ENCODE measurements at places on chromosomes 6 and 20.

DNA sequence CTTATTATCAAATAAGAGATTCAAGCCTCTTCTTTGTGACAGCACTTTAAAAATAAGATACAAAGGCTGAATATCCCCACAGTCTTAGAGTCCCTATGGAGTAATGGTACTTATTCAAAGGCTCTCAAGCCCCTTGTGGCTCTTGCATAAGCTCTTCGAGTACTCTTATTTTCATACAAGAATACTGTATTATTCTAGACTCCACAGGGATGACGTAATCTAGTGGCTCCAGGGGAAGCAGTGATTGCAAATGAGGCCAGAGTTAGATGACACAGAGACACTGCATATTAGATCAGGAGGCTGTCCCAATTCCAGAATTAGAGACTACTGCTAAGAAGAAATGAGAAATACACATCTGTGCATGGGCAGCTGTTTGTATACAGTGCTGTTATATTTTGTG lies 1195.9 kb upstream of the MAP3K7 start:
- no peak for DNase-seq

GRCh38 chr6:13813621-13814175 lies 659 bp downstream of the MCUR1 start:
- peak; percentile 39 for DNase-seq

DNA sequence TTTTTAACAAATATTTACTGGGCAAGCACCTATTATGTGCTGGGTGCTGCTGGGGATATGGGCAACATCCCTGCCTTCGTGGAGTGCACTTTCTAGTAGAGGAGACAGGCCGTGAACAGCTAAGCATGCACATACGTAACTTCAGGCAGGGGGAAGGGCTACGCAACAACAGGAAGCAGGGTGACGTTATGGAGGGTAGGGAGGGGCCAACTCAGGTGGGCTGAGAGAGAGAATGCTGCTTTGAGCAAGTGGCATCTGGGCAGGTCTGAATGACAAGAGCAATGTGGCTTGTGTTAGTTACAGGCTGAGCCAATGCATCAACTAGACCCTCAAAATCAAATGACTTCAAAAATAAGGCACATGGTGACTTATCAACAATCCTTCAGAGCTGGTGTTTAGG lies 112.1 kb downstream of the CDC5L start:
- DNase-seq: no peak

DNA sequence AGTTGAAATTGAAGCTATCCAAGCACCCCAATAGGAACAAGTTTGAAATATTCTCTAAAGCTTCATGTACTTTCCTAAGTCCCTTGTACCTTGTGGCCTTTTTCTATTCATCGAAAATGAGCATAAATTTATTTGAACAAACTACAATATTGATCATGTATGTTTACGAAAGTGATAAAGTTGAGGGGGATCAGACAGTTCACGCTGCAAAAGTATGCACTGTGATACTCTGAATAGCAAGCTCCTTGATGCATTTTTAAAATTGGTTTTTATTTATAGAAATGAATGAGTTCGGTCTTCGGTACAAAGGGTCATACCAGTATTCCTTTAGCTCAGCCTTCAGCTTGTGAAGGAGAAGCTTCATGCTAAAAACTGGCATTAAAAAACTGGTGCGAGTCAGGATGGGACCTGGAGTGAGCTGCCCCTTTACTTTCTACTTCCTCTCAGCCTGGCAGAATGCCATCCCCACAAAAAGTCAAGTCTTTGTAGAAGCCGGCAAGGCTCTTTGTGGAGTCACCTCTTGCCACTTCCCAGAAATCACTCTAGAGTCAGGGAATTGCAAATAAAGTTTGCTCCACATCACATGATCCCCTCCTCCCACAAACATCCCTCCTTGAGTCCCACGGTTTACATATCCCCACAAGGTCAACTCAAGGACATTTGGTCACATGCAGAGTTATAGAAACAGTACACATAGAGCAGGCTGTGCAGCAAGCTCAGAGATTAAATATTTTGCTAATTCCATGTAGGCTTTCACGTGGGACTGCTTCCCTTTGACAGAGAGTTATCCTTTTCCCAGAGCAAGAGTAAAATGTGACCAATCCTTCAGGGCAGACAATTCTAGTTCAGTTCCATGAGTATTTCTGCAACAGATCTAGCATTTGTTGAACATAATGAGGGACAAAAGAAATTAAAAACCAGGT lies 34.6 kb upstream of the ADGRF1 start:
- DNase-seq: no peak

DNA sequence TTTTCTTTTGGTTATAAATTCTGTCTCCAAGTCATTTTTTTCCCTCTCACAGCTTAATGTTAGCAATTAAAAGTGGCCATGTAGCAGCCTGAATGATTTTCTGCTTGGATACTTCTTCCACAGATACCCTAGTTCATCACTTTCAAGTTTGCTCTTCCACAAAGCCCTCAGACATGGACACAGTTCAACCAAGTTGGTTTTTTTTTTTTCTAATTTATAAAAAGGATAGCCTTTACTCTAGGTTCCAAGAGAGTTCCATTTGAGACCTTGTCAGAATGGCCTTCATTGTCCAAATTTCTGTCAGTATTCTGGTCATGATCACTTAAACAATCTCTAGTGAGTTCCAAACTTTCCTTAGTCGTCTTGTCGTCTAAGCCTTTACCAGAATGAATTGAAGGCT lies 40.0 kb downstream of the RSPH3 start:
- no peak for DNase-seq

GRCh38 chr6:161349886-161350285 lies 76.0 kb upstream of the AGPAT4 start:
- DNase-seq: no peak

- DNase-seq: no peak
These were observed 7.4 kb downstream of the FAM209B start for GRCh38 chr20:56540415-56540814.

- DNase-seq: no peak
These were observed 379.8 kb upstream of the RSPO3 start for GRCh38 chr6:126738641-126739040.

GRCh38 chr6:34237722-34238584 lies 1.3 kb downstream of the HMGA1 start:
- no peak for DNase-seq

DNA sequence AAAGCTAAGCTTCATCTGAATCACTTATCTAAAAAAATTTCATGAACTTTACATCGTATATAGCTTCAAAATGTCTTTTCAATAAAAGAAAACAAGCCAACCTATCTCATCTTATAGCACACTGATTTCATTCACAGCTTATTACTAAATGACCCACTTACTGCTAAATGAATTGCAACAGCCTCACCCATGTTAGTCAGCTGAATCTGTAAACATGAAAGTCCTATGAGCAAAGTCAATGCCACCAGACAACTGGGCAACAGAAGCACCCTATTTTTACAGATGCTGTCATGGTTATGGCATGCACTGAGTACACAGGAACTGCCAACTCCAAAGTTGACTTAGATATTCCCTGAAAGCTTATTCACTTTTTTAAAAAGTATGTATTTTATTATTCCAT lies 41.2 kb upstream of the DST start:
- peak; percentile 75 for DNase-seq

GRCh38 chr20:38228436-38228835 lies 32.1 kb downstream of the KIAA1755 start:
- no peak for DNase-seq

GRCh38 chr6:13873288-13874190 lies 51.2 kb upstream of the RNF182 start:
- no peak for DNase-seq

DNA sequence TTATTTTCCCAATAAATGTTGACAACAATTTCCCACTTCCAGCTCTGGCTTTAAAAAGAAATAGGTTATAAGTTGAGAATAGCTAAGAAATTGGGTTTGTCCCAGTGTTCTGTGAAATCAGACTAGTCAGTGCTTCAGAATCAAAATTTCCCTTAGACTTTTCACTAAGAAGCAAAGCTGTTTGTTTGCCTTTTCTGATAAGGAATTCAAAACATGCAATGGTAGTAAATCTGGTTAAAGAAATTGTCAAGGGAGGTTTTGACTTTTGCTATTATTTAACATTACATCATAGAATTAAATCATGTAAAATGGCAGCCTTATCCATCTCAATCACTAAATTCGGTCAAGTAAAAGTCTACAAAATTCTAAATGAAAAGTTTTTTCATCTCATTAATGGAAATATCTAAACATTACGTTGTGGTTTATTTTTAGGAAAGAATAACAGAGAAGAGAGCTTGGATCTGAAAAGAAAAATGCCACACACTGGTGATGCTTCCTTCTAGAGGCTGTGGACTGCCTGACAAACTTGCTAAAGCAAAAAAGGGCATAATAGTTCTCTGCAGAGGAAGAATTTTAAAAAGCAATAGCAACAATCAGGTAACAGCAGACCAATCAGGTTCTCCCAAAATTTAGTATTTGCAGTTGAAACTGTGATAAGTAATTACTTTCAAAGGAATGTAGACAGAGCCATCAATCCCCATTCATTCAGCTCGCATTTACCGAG lies 36.4 kb downstream of the PLAGL1 start:
- no peak for DNase-seq

DNA sequence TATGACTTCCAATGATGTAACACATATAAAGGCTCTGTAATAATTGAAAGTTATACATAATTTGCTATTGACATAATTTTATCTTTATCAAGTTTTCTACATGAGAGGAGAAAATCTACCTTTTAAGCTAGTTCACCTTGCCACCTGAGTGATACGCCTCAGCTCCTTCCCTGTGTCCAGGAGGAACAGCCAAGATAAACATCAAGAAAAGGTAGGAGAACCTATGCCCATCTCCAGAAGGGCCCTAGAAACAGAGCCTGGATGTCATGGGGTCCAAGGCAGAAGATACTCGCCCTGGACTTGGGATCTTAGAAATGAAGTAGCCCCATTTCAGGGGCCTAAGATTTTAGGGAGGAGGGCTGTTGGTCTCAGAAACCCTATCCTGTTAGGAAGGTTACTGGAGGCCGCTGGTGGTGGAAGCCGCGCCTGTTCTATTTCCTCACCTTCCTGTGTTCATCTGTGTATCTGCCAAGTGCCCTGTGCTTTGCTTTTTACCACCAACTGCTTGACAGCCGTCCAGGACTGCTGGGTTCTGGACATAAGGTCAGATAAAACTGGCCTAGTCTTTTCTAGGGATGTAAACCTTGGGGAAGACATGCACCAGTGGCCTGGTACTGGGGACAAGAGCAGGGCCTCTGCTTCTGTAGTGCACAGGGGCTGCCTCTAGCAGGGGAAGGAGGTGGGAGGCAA lies 178.5 kb downstream of the ARID1B start:
- no peak for DNase-seq

Data from amniotic stem cell (primary cell).